ENCODE measurements at places on chromosomes 13 and 19.
A peak's percentile ranks its signal among the peaks of the same experiment; 100 is the strongest.

GRCh38 chr13:34413538-34414210 lies 528.4 kb upstream of the NBEA start:
- no peak for DNase-seq

DNA sequence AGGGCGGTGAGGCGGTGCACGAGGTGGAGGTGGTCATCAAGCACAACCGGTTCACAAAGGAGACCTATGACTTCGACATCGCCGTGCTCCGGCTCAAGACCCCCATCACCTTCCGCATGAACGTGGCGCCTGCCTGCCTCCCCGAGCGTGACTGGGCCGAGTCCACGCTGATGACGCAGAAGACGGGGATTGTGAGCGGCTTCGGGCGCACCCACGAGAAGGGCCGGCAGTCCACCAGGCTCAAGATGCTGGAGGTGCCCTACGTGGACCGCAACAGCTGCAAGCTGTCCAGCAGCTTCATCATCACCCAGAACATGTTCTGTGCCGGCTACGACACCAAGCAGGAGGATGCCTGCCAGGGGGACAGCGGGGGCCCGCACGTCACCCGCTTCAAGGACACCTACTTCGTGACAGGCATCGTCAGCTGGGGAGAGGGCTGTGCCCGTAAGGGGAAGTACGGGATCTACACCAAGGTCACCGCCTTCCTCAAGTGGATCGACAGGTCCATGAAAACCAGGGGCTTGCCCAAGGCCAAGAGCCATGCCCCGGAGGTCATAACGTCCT lies 9.4 kb upstream of the PROZ start:
- DNase-seq: no peak

GRCh38 chr19:35882114-35882832 lies 13.9 kb downstream of the APLP1 start:
- DNase-seq: peak; percentile 73

GRCh38 chr13:73228546-73228945 lies 169.7 kb downstream of the KLF5 start:
- DNase-seq: no peak

DNA sequence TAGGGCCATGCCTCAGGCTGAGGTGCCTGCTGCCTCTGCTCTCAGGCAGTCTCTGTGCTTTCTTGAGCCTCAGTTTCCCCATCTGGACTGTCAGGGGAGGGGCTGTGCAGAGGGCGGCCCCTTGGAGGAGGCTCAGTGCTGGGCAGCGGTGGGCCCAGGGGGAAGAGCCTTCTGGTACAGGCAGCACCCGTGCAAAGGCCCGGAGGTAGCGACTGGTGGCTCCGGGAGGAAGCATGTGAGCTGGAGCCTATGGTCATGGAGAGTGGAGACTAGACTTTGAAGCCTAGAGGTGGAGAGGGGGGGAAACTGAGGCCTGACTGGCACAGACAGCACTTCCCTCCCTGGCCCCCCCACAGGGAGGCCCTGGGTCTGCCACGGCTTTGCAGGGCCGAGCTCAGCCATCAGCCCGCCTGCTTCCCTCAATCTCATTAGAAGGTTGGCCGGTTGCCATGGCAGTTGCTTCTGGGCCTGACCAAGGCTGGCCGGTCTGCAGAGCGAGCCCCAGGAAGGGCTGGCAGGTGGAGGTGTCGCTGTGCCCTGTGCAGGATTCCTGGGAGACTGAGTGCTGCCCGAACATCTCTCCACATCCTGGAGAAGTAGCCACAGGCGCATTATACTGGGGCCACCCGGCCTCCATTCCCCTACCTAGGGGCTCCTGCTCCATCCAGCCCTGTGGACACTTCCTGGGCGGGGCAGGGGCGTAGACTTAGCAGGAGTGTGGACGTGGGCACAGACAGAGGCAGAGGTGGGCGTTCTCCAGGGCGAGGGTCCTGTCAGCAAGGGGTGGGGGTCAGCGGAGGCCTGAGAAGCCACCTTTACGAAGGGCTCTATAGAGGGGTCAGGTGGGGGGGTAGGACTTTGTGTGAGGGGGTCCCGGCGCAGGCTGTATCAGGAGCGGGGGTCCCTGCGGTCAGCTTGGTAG lies 53.2 kb downstream of the CRTC1 start:
- no peak for DNase-seq

- peak; percentile 32 for DNase-seq
Observed at GRCh38 chr19:33621811-33622504, at the start of gene CHST8. TSS of gene CHST8 (plus strand) at chr19:33621953. CDS start at chr19:33689262, 67,309 bp downstream.

DNA sequence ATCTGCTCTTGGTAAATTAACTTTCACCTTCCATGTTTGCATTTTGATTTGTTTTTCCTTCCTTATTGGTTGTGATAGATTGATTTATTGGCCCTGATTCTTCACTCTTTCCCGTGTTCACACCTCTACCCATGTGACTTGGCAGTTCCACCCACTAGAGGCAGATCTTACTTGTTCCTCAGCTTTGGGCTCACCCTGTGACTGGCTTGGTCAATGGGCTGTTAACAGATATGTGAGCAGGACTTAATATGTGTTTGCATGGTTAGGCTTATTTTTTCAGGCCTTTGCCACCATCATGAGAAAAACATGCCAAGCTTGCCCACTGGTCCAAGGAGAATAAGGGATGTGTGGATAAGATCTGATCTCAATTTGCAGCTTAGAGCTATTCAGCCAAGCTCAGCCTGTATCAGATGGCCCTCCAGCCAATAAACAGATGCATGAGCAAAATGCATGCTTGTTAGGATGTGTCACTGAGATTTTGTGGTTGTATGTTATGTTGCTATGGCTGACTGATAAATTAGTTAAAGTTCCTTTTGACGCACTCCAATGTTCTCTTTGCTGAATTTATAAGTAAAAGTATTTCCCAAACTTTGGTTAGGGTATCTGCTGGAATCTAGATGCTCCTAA lies 48.0 kb downstream of the RGCC start:
- DNase-seq: no peak

DNA sequence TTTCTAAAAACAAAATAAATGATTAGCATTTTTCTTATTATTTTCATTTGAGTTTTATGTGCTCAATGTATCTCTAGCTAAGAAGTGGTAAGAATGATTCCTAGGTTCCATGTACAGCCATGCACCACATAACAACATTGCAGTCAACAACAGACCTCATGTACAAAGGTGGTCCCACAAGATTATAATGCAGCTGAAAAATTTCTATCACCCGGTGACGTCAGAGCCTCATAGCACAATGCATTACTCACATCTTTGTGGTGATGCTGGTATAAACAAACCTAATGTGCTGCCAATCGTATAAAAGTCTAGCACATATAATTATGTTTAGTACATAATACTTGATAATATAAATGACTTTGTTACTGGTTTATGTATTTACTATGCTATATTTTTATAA lies 120.5 kb downstream of the SLC7A1 start:
- no peak for DNase-seq

GRCh38 chr13:93522501-93522900 lies 295.9 kb downstream of the GPC6 start:
- no peak for DNase-seq

DNA sequence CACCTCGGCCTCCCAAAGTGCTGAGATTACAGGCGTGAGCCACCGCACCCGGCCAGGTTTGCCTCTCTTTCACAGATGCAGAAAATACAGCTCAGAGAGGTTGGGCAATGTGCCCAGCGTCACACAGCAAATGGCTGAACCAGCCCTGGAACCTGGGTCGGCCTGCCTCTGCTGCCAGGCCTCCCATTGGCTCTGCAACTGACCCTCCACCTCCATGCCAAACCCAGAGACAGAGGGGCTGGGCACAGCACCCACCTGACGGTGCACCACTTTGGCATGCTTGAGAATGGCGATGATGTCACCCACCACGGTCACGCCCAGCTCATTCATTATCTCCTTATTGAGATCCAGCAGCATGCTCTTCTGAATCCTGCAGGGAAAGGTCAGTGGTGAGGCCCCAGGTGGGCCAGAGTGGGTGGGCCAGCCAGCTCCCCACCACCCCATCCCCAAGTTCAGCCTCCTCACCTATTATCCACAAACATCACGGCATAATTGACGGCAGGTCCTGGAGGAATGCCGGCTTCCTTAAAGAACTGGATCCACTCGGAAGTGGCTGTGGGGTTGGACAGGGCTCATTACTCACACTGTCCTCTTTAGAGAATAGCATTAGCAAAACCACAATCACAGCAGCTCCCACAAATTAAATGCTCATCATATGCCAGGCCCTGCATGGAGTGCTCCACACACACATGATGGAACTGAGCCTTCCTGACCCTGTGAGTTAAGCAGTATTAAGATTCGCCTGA lies 12.2 kb downstream of the C19orf47 start:
- no peak for DNase-seq

GRCh38 chr13:54029720-54030119 lies 1001.1 kb downstream of the OLFM4 start:
- no peak for DNase-seq

- no peak for DNase-seq
Observed at GRCh38 chr19:29606420-29606747, 301 bp downstream of the POP4 start.

- no peak for DNase-seq
Observed at GRCh38 chr13:114096811-114097211, 35.6 kb downstream of the RASA3 start.

DNA sequence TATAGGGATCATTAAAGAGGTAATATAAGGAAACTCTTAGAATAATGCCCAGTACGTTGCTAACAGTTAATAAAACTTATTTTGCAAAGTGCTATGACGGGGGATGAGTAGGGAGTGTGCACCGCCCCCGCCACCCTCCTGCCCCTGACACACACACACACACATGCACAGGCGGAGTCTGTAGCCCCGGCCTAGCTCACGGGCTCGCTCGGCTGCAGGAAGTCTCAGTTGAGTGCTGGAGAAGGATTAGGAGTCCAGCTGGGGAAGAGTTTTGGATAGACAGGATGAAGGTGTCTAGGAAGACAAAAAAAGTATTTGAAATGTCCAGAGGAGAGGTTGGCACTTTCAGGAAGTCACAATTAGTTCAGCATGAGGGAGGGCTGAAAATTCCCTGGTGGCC lies 21.5 kb downstream of the GSX1 start:
- DNase-seq: no peak

DNA sequence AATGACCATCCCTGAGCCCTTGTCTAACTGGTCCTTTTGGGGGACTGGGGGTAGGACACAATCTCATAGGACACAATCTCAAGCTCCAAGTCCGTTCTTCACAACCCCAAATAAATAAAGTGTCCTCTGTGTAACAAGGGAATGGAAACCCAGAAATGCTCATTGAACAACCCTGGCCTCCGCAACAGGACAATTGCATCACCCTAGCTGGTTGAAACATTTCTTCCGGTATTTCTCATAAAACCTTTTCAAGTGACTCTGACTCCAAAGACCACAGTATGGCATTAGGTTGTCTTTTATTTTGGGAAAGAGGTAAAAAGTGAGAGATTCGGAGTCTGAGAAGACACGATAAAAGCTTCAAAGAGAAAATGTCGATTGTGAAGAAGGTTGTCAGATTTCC lies 186.6 kb downstream of the ZNF536 start:
- DNase-seq: no peak

- DNase-seq: peak; percentile 68
Observed at GRCh38 chr19:47445937-47446402, 25.7 kb downstream of the SLC8A2 start.

DNA sequence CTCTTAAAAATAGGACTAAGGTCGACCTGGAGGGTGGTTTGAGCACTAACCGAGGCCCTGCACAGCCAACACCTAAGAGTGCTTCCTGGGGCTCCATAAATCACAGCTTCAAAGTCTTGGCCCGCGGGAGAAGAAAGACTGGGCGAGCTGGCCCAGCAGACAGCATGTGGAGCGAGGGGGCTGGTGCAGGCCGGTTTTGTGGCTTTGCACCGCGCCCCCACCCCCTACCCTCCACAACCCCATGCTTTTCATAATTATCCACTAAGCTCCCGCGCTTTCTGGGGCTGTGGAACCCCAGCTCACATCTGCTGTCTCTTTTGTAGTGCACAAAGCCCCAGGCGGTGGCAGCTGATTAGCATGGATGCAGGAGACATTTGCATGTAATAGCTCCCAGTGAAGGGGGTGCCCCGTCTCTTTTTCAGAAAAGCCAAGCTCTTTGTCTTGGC lies 17.1 kb downstream of the CARM1 start:
- peak; percentile 18 for DNase-seq

DNA sequence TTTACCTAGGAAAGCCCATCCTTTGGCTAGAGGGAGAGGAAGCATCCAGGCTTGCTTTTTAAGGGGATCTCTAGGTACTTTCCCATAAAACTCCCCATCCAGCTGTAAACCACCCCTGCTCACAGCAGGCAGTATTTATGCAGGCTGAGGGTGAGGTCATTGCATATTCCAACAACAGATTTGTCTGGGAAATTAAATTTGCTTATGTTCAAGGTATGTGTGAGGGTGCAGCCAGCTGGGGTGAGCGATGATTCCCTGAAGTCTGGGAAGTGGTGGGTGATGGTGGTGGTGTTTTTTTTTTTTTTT lies 96.3 kb upstream of the C1QTNF9B start:
- no peak for DNase-seq

GRCh38 chr19:10467104-10467706 lies 36.0 kb downstream of the KEAP1 start:
- DNase-seq: no peak
